DMS 273 treated with DMSO at 0.1 percent for 48 hours (cell line): ENCODE measurements at places on chromosomes 6 and 20.
A peak's percentile ranks its signal among the peaks of the same experiment; 100 is the strongest.

GRCh38 chr6:87210979-87211378 is 55.6 kb downstream of the ZNF292 start:
- no peak for DNase-seq

GRCh38 chr6:167295495-167296292 is 4.6 kb downstream of the UNC93A start:
- DNase-seq: no peak

DNA sequence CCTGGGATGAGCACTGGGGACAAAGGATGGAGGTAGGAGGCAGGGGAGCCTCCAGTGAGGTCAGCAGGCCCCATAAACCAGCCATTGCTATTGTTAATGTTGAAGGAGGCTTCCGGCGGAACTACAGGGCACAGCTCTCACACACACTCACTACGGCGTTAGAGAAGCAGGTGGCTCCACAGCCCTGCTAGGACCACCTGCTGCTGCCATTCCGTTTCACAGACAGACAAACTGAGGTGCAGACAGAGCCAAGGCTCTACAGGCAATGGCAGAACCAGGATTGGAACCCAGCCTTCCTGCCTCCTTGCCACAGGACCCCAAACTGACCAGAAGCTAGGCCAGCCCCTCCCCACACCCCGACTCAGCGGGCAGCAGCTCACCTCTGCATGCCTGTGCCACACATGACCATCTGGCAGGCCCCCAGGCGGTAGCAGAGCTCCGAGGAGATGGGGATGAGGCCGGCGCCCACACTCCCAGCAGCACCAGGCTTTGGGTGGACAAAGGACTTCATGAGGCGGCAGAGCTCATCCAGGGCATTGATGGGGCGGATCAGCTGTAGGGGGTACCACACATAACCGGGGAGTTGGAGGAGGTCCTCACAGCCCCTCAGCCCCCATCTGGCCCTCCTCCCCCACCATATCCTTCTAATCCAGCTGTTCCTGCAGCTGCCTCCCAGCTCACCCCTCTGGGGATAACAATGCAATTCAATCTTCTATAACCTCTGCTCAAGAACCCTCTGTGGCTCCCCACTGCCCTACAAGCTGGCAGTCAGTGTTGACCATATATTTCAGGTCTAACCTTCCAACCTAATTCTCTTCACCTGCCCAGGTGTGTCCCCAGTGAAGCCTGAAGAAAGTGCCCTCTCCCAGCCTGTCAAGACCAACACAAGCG is 198.5 kb downstream of the PREX1 start:
- no peak for DNase-seq

- DNase-seq: no peak
Measured at GRCh38 chr20:61440548-61441055, 188.5 kb downstream of the CDH4 start.

DNA sequence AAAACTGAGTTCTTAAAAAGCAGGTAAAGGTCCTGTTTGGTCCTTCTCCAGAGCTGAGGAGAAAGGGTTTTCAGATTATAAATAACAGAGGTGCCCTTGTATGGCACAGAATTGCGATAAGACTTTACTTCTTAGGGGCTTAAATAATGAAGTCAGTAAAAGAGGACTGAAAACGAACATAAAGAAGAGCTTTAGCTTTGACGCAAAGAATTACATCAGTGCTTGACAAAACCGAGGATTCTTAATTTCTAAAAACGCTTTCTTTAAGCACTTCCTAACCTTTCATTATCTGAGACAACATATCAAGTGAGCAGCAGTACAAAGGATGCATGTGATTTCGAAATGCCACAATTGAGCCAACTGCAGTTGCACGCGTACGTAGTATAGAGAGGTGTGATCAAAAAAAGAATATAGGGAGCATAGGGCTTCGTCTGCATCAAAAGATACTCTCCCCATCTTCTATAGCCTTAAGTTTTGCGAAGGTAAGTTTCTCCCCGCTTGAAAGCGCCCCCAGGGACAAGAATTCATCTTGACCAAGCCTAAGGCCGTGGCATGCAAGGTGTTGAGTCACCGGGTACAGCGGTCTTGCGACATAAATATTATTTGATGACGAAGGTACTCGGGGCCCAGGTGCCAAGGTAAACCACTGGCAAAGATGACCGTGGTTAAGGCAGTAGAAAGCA is 778 bp upstream of the LOC128125822 start:
- no peak for DNase-seq

GRCh38 chr6:133399426-133399825 is 158.3 kb downstream of the EYA4 start:
- no peak for DNase-seq

- DNase-seq: no peak
Measured at GRCh38 chr6:74585753-74586152, 620.1 kb downstream of the COL12A1 start.

- peak; percentile 59 for DNase-seq
Measured at GRCh38 chr20:20235681-20236080, 132.2 kb upstream of the INSM1 start.
